Naive thymus-derived CD8-positive, alpha-beta T cell (primary cell): ENCODE measurements at places on chromosomes 11 and 22.

DNA sequence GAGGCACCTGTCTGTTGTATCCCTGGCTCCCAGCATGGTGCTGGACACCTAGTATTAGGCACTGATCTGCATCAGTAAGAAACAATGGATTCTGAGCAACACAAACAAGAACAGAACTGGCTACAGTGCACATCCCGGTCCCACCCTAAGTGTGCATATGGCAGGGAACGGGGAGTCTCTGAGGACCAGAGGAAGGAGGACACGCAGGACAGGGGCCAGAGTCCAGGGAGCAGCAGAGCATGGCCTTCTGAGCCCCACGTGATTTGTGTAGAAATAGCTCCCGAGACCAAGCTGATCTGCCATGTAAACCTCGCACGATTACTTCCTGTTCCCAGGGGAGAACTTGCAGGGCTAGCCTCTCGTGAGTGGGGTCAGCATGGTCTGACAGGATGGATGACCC lies 12.7 kb upstream of the SNX32 start:
- DNase-seq: no peak

DNA sequence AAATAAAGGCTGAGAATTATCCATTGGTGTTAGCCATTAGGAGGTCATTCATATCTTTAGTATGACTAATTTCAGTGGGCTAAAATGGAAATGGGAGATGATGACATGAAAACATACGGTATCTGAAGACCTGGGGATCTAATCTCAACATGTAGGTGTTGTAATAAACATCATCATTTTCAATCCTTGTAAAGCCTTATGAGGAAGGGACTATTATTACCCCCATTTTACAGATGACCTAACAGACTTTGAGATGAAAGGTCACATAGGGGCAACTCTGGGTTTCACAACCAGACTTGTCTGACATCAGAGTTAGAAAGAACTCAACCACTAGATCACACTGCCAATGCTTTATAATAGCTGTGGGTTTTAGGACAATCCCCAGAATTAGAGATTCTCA lies 34.8 kb upstream of the TMEM135 start:
- no peak for DNase-seq

DNA sequence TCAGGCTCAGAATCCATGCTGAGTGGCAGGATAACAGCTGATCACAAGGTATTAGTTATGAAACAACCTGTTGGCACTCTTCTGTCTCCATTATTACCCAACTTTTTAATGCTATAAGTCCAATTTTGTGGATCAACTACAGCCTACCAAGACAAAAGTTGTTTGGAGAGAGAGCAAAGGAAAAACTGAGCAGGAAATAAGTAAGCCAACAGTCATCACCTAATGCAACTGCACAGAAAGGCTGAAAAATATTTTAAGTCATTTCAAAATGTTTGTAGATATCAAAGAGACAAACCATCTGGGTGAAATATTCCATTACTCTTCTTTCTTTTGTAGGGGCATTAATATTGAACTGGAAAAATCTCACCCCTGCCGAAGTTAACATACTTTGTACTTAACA lies 41.6 kb downstream of the FDX1 start:
- no peak for DNase-seq

GRCh38 chr11:129657866-129658525 lies 157.7 kb upstream of the TMEM45B start:
- DNase-seq: no peak

DNA sequence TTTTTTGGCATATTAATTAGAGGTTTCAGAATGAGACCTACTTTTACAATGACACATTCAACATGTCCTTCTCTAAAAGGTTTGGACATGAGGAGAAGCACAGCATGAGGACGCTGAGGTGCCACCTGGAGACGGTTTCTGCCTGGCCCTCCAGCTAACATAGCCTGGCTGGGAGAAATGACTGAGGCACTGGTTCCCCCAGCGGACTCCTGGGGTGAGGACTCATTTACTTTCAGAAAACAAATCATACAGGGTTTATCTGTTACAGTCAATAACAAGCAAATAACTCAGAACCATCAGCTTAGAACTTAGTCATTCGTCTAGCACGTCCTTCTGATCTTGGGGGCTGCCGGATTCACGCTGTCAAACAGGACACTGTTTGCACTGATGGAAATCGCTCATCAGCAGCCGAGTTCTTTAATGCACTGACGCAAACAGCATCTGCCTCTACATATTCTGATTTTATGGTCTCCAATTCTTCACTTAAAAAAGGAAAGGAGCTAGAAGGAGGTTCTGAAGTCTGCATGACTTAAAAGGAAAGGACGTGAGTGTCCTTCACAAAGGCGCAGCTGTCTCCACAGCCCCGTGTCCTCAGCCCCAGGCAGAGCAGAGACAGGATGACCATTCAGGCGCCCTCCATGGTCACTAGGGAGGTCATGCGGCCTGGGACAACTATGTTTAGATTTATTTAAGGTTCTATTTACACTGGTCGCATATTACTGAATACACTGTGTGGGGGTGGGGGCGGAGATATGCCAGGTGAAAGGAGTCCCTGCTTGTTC lies 44.2 kb downstream of the CERK start:
- no peak for DNase-seq

GRCh38 chr11:18721561-18722292 lies 4.3 kb downstream of the IGSF22 start:
- DNase-seq: peak; percentile 56
